ENCODE measurements at places on chromosomes 12 and 14. TPM values are rescaled to one million over a fixed set of nuclear protein-coding genes. Genes with fewer than 3 reads are reported as not detected.

Gene PZP
- not detected for total RNA-seq

GRCh38 chr12:93060666-93061472 is 131.8 kb upstream of the EEA1 start:
- no peaks in the 10 kb centered on the region for H3K36me3 ChIP-seq
- no peak overlapping the region for H3K27ac ChIP-seq
- H3K27me3 ChIP-seq = peaks cover 23% of the 10 kb centered on the region
- 0 out of 2 replicates have a peak overlapping the region, but pooled peaks have one; percentile 27 for H3K4me3 ChIP-seq
- DNase-seq = no peak

Gene TEX52
- not detected for total RNA-seq

Gene TGM1
- 1.4 TPM for total RNA-seq

- no peak for DNase-seq
- no peaks in the 10 kb centered on the region for H3K36me3 ChIP-seq
- peaks cover 34% of the 10 kb centered on the region for H3K4me1 ChIP-seq
- no peak overlapping the region for H3K4me3 ChIP-seq
- H3K27me3 ChIP-seq = peaks cover 12% of the 10 kb centered on the region
Observed at GRCh38 chr12:77847060-77847541, 16.4 kb downstream of the NAV3 start.

Gene ENDOU
- total RNA-seq = not detected

- no peak overlapping the region for H3K27ac ChIP-seq
- no peak overlapping the region for H3K4me3 ChIP-seq
- peaks cover 30% of the 10 kb centered on the region for H3K4me1 ChIP-seq
- peaks cover 9% of the 10 kb centered on the region for H3K27me3 ChIP-seq
Observed at GRCh38 chr12:116303929-116304328, 26.4 kb upstream of the MED13L start.

- no peak overlapping the region for H3K27ac ChIP-seq
- no peak for DNase-seq
- peaks cover 4% of the 10 kb centered on the region for H3K27me3 ChIP-seq
- peaks cover 24% of the 10 kb centered on the region for H3K36me3 ChIP-seq
- H3K4me3 ChIP-seq = no peak overlapping the region
Observed at GRCh38 chr14:74518221-74518620, 24.7 kb downstream of the ISCA2 start.

Gene TAS2R20
- total RNA-seq = 0.22 TPM

DNA sequence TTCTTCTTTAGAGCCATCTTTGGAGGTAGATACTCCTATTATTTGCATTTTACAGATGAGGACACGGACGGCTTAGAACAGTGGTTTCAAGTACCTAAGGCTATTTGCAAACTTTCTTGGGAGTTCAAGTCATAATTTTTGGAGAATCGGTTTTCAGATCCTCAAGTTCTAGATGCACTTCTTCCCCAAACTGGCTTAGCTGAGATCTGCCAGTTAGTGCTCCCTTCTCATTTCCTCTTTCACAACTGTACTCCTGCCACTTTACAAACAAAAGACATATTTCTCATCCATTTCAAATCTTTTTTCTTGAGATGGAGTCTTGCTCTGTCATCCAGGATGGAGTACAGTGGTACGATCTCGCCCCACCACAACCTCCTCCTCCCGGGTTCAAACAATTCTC is 77.3 kb downstream of the HELB start:
- no peaks in the 10 kb centered on the region for H3K36me3 ChIP-seq
- H3K4me3 ChIP-seq = no peak overlapping the region
- peaks cover 9% of the 10 kb centered on the region for H3K27me3 ChIP-seq
- H3K4me1 ChIP-seq = no peaks in the 10 kb centered on the region
- no peak for DNase-seq

- H3K27ac ChIP-seq = no peak overlapping the region
- no peaks in the 10 kb centered on the region for H3K36me3 ChIP-seq
- no peaks in the 10 kb centered on the region for H3K4me1 ChIP-seq
- DNase-seq = no peak
- no peak overlapping the region for H3K4me3 ChIP-seq
Observed at GRCh38 chr14:21575661-21576060, 4.2 kb downstream of the OR10G3 start.

- no peak overlapping the region for H3K4me3 ChIP-seq
- H3K36me3 ChIP-seq = peaks cover 15% of the 10 kb centered on the region
- peaks cover 59% of the 10 kb centered on the region for H3K4me1 ChIP-seq
Observed at GRCh38 chr12:32110942-32111341, 4.3 kb downstream of the BICD1 start.

DNA sequence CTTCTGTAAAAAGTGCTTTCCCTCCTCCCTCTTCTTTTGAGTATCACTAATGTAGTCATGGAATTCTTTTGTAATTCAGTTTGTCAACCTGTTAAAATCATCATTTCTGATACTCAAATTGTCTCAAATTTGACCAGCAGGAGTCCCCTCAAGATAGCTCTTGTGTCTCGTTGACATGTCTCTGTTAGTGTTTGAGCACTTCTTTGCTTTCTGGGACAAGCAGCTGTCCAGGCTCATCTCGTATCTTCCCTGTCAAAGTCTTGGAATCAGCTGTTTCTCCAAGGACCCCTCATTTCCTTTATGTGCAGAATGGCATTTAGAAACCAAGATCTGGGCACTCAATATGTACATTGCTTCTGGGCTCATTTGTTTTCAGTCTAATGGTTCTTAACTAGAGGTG is 10.7 kb downstream of the CIPC start:
- no peaks in the 10 kb centered on the region for H3K27me3 ChIP-seq
- no peak overlapping the region for H3K4me3 ChIP-seq
- no peak for DNase-seq
- no peak overlapping the region for H3K27ac ChIP-seq
- peaks cover 7% of the 10 kb centered on the region for H3K36me3 ChIP-seq

Gene GPHB5
- not detected for total RNA-seq

- DNase-seq = no peak
- no peaks in the 10 kb centered on the region for H3K27me3 ChIP-seq
- H3K4me1 ChIP-seq = no peaks in the 10 kb centered on the region
Observed at GRCh38 chr12:91846466-91847055, 299.1 kb downstream of the BTG1 start.

DNA sequence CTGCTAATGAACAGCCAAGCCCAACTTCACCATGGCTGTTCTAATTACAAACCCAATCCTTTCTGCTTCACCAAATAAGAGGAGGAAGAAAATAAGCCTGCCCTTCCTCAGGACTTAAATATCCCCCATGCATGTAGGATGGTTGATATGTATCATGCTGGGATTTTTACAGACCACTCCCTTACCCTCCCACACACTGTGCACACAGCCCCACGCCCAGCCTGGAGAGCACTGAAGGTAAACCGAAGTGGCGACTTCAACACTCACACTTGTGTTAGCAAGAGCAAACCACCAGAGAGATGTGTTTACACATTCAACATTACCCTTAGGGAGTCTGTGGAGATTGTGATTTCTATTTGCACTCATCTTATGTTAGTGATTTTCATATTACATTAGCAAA is 241.2 kb downstream of the EGLN3 start:
- peaks cover 5% of the 10 kb centered on the region for H3K36me3 ChIP-seq
- DNase-seq = no peak
- H3K27ac ChIP-seq = no peak overlapping the region
- H3K4me3 ChIP-seq = no peak overlapping the region
- peaks cover 3% of the 10 kb centered on the region for H3K4me1 ChIP-seq
- peaks cover 42% of the 10 kb centered on the region for H3K27me3 ChIP-seq

DNA sequence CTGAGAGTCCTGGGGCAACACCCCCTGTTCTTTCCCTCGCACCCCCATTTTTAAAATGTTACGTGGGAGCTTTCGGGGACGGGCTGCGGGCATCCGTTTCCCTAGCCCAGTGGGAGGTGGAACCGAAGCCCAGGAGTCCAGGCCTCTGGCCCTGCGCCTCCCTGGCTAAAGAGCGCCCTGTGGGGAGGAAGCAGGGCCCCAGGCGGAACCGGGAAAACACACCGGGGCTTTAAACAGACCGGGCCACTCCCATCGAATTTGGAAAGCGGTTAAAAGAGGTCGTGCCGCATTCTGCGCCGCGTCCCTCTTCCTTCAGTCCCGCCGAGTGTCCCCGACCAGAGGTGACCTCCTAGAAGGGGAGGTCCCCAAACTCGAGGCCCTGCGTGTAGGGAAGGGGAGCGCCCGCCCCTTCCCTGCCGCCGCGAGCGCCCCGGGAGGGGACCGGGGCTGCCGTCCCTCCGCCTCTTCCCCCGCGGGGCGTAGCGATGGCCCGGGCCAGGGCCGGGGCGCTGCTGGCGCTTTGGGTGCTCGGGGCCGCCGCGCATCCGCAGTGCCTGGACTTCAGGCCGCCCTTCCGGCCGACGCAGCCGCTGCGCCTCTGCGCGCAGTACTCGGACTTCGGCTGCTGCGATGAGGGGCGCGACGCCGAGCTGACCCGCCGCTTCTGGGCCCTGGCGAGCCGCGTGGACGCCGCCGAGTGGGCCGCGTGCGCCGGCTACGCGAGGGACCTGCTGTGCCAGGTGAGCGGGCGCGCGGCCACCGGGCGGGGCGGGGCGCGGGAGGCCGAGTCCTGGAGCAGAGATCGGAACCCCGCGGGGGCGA is at the start of gene HHIPL1:
Gene HHIPL1 (plus strand): TSS at position 407 of the 822 bp plus-strand sequence. CDS start 79 bp downstream, at position 486.
- H3K27ac ChIP-seq = no peak within 1 kb of the TSS
- peaks cover 34% of the 10 kb centered on the region for H3K4me1 ChIP-seq
- peaks cover 5% of the 10 kb centered on the region for H3K27me3 ChIP-seq
- no peak for DNase-seq
- H3K36me3 ChIP-seq = no peaks in the 10 kb centered on the region

DNA sequence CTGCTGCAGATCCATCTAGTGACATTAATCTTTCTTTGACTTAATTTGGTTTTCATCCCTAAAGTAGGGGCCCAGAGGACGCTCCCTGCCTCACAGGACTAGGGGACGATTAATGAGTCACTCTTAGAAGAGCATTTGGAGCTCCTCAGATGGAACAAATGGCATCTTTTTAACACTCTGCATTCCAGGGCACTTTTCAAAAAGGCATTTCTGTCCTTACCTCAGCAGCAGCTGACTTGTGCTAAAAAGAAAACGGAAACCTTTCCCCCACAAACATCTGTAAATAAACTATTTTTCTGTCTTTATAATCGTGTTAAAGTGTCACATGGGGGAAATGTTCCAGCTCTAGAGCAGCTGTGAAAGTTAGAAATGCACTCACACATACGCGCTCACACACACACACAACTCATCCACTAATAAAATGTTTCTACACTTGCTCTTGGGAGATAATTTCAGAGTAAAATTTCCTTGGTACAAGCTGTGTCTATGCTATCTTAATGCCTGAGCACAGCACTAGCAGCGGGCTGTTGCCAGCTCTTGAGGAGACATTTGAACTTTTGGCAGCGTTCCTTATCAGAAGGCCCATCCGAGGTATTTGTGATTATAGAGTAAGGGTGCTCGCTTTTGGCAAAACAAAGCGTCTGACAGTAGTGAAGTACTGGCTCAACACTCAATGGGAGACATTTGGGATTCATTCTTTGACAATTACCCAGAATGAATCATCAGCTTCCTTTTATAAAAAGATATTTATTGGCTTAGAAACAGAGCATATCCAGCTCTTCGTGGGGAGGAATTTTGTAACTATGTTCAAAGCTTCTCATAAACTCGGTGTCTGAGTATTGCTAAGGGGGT is 141.3 kb downstream of the PLXNC1 start:
- peaks cover 37% of the 10 kb centered on the region for H3K4me1 ChIP-seq
- peak overlapping the region; percentile 47 for H3K4me3 ChIP-seq
- H3K27ac ChIP-seq = peak overlapping the region; percentile 84
- H3K36me3 ChIP-seq = no peaks in the 10 kb centered on the region
- peaks cover 6% of the 10 kb centered on the region for H3K27me3 ChIP-seq
- DNase-seq = peak; percentile 81

DNA sequence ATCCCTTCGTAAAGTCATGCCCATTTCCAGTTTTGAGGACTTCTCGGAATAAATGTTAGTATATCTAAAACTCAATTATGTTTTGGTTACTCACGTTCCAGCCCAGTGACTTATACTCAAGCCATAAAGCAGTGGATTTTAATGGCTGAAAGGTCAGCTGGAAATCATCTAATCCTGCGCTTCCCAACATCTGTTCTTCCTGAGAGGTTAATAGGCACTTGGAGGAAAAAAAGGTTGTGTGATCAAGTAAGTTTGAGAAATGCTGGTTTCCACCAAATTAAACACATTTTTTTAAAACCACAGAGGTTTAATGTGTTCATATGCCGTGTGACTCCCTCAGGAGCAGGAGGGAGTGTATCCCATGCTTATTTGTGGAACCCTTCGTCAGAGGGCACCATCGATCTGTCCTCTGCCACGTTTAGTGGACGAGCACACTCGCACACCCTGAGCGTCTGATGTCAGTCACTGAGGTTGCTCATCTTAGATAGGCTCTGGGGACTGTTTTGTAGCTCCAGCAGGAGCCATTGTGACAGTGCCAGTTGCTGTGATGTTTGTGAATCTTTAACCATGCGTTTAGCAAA is 41.4 kb downstream of the FBXL14 start:
- H3K36me3 ChIP-seq = peaks cover 45% of the 10 kb centered on the region
- H3K27me3 ChIP-seq = peaks cover 5% of the 10 kb centered on the region
- peak overlapping the region; percentile 96 for H3K27ac ChIP-seq
- peaks cover 66% of the 10 kb centered on the region for H3K4me1 ChIP-seq
- peak; percentile 90 for DNase-seq
- peak overlapping the region; percentile 80 for H3K4me3 ChIP-seq

DNA sequence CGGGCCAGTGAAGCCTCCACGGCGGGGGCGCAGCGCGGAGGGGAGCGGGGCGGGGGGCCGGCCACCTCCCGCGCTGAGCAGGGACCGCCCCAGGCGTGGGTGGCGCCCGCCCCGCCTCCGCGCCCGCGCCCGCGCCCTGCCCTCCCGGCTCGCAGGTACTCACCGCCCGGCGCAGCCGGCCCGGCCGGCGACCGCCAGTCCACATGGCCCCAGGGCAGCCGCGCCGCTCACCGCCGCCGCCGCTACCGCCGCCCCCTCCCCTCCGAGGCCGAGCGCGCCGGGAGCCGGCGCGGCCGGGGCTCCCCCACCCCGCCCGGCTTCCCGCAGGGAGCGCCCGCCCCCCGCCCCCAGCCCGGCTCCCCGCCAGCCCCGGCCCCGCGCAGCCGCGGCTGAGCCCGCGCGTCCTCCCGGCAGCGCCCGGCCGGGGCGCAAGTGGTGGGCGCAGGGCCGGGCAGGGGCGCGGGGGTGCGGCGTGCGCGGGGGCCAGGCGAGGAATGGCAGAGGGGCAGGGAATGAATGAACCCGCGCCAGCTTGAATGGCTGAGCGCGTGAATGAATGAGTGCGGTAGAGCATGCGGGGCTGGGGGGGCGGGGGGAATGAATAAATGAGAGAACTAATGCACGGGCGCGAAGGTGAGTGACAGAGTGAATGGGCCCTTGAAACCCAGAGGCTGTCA is at the start of gene BEGAIN:
Gene BEGAIN (minus strand): TSS at position 332 of the 677 bp plus-strand sequence. CDS start 127 bp downstream, at position 205.
- DNase-seq = no peak
- no peaks in the 10 kb centered on the region for H3K36me3 ChIP-seq
- H3K27ac ChIP-seq = no peak within 1 kb of the TSS
- peak within 1 kb of the TSS; percentile 51 for H3K4me3 ChIP-seq
- peaks cover 20% of the 10 kb centered on the region for H3K27me3 ChIP-seq

GRCh38 chr12:45668641-45669040 is 60.9 kb upstream of the ARID2 start:
- H3K4me3 ChIP-seq = no peak overlapping the region
- no peaks in the 10 kb centered on the region for H3K36me3 ChIP-seq
- DNase-seq = no peak
- H3K27ac ChIP-seq = no peak overlapping the region
- peaks cover 3% of the 10 kb centered on the region for H3K27me3 ChIP-seq
- peaks cover 12% of the 10 kb centered on the region for H3K4me1 ChIP-seq

Gene DIO3
- not detected for total RNA-seq

All from HFFc6 (cell line).